ENCODE measurements at places on chromosomes 6 and 20.

- DNase-seq, result no peak
Observed at GRCh38 chr6:169800116-169800667, 48.8 kb downstream of the ERMARD start.

GRCh38 chr6:95143408-95144180 lies 433.7 kb upstream of the MANEA start:
- DNase-seq, result no peak

DNA sequence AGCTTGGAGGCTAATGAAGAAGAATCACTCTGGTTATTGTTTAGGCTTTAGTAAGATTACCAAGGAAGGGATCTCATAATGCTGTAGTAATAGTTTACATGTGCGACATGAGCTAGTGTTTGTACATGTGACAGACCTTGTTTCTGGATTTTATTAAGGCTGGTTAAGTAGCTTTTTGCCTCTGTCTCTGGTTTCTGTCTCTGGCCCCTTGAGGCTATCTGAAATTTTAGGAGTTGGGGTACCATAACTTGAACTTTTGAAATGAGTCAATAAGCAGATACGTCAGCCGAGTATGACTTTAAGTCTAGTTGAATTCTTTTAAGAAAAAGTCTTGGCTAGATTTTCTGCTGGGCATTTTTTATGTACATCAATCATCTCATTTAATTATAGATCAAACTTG lies 9.5 kb downstream of the CBFA2T2 start:
- DNase-seq, result no peak

DNA sequence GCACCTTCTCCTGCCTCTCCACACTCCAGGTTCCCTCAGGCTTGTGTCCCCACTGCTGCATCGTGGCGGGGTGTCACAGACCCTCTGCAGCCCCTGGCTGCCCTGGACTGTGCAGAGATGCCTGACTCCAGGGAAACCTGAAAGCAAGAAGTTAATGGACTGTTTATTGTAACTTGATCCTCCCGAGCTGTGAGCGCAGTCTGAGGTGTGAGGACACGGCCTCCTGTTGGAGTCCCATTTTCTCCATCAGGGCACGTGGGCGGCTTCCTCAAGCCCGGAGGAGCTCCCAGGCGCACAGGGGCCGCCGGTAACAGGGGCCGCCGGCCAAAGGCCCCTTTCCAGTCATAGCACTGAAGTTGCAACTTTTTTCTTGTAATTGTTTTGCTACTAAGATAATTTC lies 16.9 kb downstream of the RBM38 start:
- no peak for DNase-seq

DNA sequence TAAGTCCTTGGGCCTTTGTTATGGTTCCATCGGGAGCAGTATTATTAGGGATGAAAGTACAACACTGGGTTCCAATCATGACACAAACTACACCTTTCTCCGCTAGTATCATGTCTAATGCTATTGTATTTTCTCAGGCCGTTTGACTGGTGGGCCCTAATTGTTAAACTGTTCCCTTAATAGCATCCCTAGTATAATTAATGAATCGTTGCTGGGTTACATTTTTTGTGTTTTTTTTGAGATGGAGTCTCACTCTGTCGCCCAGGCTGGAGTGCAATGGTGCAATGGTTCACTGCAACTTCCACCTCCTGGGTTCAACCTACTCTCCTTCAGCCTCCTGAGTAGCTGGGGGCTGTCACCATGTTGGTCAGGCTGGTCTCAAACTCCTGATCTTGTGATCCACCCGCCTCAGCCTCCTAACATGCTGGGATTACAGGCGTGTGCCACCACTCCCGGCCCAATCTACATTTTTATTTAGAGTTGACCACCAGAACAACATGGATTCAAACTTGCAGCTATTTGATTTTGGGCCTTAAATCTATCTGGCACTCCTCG lies 4.1 kb upstream of the ZNFX1 start:
- DNase-seq, result no peak

- DNase-seq, result no peak
Observed at GRCh38 chr6:30880698-30881252, 3.5 kb upstream of the DDR1 start.

GRCh38 chr20:42134265-42135098 lies 516.3 kb upstream of the CHD6 start:
- no peak for DNase-seq

- no peak for DNase-seq
Observed at GRCh38 chr6:43269273-43270007, 26.2 kb downstream of the TTBK1 start.

DNA sequence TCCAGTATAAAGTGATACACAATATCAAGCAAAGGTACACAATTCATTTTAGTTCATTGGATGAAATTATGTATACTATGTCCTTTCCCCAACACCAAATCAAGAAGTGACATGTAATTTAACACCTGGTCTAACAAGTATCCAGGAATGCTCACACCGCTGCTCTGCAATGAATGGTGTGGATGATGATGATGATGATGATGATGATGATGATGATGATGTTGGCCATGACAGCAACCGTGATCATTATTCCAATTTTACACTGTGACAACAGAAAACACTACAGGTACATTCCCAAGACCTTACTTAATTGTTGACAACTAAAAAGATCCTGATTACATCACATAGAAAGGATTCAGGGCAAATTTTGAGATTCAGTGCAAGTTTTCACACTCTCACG lies 622.0 kb downstream of the PHF3 start:
- DNase-seq, result no peak

GRCh38 chr6:95978230-95978629 lies 37.5 kb upstream of the FUT9 start:
- no peak for DNase-seq

DNA sequence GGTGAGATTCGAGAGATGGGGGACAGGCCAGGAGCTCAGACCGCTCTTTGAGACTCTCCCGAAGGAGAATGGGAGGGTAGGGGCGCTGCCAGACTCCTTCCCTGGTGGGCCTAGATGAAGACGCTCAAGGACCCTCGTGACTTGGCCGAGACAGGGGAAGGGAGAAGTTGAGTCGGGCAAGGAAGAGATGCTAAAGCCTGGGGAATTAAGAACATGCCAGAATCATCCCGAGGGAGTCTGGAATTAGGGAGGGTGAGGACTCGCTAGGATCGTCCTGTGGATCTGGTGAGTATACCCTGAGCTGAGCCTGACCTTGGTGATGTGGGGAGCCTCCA lies 529 bp downstream of the UBE2C start:
- no peak for DNase-seq

- DNase-seq, result no peak
Observed at GRCh38 chr6:118524686-118525085, 23.4 kb upstream of the PLN start.

- no peak for DNase-seq
Observed at GRCh38 chr20:15937179-15937578, 636.1 kb downstream of the KIF16B start.

DNA sequence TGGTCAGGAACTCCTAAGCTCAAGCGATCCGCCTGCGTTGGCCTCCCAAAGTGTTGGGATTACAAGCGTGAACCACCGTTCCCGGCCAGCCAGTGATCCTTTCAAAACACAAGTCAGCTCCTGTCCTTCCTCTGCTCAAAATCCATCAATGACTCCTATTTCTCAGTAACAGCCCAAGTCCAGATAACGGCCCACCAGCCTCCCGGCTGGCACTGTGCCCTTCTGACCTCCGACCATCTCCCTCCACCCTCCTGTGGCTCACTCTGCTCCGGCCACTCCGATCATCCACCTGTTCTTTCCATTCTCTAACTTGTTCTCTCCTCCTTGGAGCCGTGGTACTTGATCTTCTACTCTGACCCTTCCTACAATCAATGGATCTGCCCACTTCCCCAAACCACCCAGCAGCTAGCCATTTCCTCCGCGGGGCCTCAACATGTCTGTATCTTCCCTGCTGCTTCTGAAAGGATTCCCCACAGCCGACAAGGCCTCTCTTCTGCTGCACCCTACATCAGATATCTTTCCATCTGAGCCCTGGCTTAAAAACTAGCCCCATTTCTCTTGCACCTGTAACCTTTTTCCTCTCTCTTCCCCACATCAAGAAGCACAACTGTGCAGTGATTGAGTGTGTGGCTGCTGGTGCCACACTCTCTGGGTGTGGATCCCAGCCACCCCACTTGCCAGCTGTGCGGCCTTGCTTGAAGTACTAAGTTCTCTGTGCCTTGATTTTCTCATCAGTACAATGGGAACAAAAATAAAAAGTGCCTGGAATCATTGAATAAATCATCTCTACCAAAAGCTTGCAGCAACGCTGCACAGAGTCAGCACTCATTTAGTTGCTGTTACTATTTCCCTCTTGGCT lies 6.1 kb upstream of the ZMYND8 start:
- no peak for DNase-seq

DNA sequence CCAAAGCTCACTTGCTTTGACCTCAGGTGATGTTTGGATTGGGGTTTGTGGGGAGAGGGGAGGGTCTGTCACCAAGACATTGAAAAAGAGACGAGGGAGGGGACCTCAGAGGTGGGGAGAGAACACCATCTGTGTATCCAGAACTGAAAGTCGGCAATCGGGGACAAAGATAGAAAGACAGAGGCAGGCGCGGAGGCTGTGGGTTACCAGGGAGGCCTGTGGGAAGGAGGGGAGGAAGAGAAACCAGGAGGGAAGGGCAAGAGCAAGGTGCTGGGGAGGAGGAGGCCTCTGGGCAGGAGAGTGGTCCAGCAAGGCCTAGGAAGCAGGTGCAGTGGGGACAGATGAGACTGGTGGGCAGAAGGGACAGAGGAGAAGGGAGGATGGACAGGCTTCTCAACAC lies 211.2 kb downstream of the CDC5L start:
- DNase-seq, result no peak

DNA sequence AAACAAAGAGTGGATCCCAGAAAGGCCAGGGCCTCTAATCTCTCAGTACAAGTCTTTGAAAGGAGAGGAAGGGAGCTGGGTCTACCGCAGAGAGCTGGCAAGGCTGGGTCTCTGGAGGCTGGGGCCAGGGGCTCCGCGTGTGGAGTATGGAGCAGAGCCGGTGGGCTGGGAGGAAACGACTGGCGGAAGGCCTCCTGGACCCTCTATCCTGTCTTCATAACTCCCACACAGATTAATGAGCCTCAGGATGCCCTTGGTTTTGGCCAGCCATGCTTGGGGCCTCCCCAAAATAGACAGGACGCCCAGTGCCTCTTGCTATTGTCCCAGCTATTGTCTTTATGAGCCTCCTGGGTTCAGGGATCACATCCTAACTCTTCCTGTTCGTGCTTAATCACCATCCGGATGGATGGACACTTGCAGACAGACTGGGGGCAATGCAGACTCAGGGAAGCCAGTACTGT lies 306.4 kb downstream of the DHX35 start:
- DNase-seq, result no peak
